Left ventricle myocardium inferior (tissue), 1 donor: ENCODE measurements at places on chromosomes 2 and 18.

GRCh38 chr2:24538720-24539119, 47.7 kb downstream of the NCOA1 start:
- no peak for DNase-seq
- peaks cover 7% of the 10 kb centered on the region for H3K4me1 ChIP-seq
- H3K27me3 ChIP-seq: no peaks in the 10 kb centered on the region
- no peak overlapping the region for H3K4me3 ChIP-seq
- no peak overlapping the region for H3K27ac ChIP-seq
- no peaks in the 10 kb centered on the region for H3K36me3 ChIP-seq

GRCh38 chr18:49112031-49112430, 161.3 kb upstream of the SMAD7 start:
- no peaks in the 10 kb centered on the region for H3K27me3 ChIP-seq
- DNase-seq: no peak
- H3K4me1 ChIP-seq: no peaks in the 10 kb centered on the region
- H3K27ac ChIP-seq: no peak overlapping the region

DNA sequence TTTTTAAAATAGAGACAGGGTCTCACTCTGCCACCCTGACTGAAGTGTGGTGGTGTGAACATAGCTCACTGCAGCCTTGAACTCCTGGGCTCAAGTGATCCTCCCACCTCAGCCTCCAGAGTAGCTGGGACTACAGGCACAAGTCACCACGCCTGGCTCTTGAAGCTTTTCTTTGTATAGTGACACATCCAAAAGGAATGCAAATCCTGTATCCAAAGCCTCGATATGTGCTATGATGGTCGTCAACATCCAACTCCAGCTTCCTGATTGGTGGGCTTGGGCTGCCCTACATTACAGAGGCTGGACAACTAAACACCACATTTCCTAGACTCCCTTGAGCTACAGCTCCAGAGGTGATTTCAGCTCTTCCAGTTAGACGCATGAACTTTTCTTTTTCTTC, 101.7 kb upstream of the PGAP1 start:
- no peak overlapping the region for H3K27ac ChIP-seq
- peaks cover 10% of the 10 kb centered on the region for H3K4me1 ChIP-seq
- no peaks in the 10 kb centered on the region for H3K27me3 ChIP-seq
- H3K4me3 ChIP-seq: no peak overlapping the region

DNA sequence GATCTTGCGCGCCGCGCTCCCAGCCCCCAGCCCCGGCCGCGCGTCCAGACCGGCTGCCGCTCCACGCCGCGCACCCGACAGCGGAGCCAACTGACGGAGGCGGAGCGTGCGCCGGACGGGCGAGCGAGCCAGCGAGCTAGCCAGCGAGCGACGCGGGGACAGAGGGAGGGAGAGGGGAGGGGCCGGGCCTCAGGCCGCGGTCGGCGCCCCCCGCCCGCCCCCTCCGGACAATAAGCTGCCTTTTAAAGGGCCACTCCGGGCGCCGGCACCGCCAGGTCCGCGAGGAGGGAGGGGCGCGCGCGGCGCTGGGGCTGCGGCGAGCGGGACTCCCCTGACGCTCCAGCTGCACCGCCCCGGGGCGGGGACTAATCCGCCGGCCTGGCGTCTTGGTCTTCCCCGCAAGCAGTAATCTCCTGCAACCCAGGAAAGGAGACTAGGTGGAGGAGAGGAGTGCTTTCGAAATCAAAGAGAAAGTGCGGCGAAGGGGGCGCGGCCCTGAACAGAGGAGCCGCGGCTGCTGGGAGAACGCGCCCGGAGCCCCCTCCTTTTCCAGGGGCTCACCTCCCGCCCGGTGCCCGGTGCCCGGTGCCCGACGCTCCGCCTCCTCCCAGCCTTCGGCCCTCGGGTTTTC, at the start of gene BIN1:
Gene BIN1 (minus strand): TSS at position 164 of the 631 bp plus-strand sequence. CDS start 211 bp downstream, outside the sequence.
- no peaks in the 10 kb centered on the region for H3K27me3 ChIP-seq
- peak; percentile 90 for DNase-seq
- H3K4me3 ChIP-seq: peak within 1 kb of the TSS; percentile 87
- H3K36me3 ChIP-seq: no peaks in the 10 kb centered on the region
